ENCODE measurements at places on chromosomes 12 and 14.
A peak's percentile ranks its signal among the peaks of the same experiment; 100 is the strongest.

DNA sequence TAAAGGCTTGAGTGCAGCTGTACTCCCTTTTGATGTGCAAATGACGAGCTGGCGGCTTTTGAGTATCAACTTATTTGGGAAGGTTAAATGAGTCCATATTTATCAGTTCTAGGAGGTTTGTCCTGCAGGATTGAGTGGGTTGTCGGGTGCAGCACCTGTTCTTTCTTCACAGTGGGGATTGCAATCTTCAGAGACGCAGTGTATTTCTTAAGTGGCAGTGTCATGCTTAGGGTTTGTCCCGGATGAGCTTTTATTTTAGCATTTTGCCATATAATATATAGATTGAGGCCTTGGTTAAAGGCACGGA lies 1.2 kb downstream of the FUT8 start:
- DNase-seq = no peak

DNA sequence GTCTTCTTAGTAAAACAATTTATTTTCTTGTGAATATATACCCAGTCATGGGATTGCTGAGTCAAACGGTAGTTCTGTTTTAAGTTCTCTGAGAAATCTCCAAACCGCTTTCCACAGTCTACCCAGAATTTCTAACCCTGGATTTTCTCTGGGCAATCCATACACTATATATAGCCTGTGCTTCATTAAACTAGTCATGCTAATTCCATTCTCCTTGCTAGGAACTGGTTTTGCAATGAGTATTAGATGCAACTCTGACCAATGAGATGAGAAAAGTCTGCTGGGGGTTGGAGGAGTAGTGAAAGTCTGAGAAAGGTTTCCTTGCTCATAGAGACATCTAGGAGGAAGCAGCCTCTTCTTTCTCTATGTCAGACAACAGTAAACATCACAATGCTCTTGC lies 196.1 kb upstream of the CDKN3 start:
- DNase-seq = no peak

DNA sequence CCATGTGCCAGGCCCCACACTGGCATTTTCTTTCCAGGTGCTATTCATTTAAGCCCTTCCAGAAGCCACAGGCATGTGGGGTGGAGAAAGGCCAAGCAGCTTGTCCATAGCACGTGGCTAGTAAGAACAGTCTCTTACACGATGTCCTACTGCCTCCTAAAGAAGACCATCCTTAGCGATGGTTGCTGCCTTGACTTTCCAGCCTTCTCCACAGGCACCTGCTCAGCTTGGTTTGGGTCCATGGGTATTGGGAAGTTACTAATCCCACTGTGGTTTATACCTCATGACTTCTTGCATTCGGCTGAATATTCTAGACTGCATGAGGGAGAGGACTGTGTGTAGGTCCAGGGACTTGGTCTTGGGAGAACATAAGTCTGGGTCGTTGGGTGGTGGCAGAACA lies 49.2 kb downstream of the NINJ2 start:
- no peak for DNase-seq

GRCh38 chr14:86521031-86521730 lies 991.2 kb downstream of the FLRT2 start:
- no peak for DNase-seq

- DNase-seq = no peak
Measured at GRCh38 chr14:60064491-60065072, 27.1 kb upstream of the PCNX4 start.

- DNase-seq = no peak
Measured at GRCh38 chr12:33994857-33995808, 27.2 kb upstream of the ALG10 start.

DNA sequence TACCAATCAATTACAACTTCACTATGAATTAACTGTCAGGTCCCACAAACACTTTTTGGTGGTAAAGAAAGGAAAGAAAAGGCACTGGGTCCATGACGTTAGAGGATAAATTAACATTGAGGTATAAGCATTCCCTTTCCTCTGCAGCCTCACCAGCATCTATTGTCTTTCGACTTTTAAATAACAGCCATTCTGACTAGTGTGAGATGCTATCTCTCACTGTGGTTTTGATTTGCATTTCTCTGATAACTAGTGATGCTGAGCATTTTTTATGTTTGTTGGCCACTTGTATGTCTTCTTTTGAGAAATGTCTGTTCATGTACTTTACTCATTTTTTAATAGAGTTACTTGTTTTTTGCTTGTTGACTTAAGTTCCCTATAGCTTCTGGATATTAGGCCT lies 9.4 kb downstream of the ANKS1B start:
- DNase-seq = no peak

- no peak for DNase-seq
Measured at GRCh38 chr12:55057481-55057880, 37.7 kb downstream of the NEUROD4 start.

DNA sequence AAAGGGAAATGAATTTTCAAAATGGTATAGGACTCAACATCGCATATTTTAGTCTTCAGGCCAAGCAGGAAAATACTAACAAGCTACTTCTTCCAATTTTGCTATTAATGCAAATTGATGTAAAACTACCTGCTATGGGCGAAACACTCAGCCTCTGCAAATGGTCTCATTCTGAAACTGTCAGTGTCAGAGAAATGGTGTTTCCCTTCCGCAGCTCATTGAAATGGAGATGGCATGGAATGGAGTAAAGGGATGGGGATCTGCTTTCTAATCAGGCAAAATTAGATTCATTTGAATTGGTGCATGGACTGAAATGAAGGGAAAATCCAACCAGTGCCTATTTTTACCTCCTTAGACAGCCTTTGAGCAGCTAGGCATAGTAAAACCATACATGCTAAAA lies 80.4 kb upstream of the EEA1 start:
- DNase-seq = no peak

- no peak for DNase-seq
Measured at GRCh38 chr14:94686511-94687160, 74.4 kb downstream of the SERPINA3 start.

DNA sequence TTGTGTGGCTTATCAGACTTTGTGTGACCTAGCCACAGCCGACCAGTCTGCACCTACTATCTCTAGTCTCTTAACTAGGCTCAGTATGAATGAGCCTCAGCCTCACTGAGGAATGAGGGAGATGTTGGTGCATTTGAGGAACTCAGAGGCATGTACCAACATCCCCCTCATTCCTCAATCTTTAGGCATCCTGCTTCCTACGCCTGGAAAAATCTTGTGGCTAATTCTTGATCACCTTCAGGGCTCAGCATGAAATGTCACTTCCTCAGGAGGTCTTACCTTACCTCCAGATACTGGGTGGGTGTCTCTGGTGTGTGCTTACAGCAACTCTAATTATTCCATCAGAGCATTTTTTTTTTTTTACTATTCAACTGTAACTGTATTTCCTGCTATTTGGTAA lies 148.8 kb upstream of the TMCC3 start:
- DNase-seq = no peak

- DNase-seq = no peak
Measured at GRCh38 chr12:19120795-19121194, 8.7 kb upstream of the PLEKHA5 start.

DNA sequence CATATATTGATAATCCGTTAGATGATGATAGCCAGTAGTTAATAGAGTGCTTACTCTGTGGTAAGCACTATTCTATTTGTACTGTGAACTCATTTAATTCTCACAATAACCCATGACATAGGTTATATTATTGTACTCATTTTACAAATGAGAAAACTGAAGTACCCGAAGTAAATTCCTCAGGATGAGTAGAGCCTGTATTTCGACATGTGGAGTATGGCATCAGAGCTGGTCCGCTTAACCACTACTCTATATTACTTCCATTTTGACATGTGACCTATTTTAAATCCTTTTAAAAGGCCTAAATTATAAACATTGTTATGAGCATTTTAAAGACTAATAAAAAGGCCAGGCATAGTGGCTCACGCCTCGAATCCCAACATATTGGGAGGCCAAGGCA lies 8.0 kb upstream of the RAP1B start:
- no peak for DNase-seq

DNA sequence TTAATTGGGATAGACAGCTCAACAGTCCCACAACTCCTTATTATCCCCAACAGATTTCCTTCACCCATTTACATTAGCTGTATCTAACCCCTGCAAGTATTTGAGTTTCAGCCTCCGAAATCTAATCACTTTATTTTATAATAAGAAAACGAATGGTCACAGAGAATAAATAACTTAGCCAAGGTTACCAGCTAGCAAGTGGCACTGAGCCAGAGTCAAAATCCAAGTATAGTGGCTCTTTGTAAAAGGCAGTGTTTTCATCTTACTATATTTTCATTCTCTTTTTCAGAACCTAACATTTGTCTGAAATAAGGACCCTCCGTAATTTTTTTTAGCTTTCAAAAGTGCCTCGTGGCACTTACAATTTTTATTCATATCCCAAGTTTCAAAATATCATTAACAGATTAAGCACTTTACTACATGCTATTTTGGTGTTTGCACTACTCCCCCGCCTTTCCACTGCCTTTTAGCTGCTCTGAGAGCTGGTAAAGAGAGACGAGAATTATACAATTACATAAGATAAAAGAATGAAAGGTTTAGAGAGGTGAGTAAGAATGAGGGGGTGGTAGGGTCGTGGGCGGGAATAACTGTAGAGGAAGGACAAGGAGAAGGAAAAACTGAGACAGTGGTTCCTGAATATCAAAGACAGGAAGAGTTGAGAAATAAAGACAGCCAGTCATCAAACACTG lies 3.7 kb upstream of the USP15 start:
- DNase-seq = no peak

DNA sequence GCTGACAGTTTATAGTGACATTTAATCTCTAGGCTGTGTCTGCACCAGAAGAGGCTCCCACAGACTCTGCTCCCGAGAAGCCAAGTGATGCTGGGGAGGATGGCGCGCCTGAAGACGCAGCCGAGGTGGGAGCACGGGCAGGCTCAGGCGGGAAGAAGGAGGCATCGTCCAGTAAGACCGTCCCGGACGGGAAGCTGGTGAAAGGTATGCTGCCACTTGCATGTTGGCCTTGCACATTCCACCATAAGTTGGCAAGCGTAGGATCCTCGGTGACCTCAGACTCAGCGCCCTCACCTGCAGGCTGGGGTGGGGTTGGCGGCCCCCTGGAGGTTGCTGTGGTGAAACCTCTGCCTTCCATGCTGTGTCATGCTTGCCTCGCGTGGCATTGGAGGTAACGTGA lies 45.6 kb downstream of the SFSWAP start:
- no peak for DNase-seq

GRCh38 chr14:78782551-78782950 lies 612.4 kb downstream of the NRXN3 start:
- no peak for DNase-seq

- DNase-seq = no peak
Measured at GRCh38 chr12:15044471-15044870, 71.6 kb downstream of the PDE6H start.

DNA sequence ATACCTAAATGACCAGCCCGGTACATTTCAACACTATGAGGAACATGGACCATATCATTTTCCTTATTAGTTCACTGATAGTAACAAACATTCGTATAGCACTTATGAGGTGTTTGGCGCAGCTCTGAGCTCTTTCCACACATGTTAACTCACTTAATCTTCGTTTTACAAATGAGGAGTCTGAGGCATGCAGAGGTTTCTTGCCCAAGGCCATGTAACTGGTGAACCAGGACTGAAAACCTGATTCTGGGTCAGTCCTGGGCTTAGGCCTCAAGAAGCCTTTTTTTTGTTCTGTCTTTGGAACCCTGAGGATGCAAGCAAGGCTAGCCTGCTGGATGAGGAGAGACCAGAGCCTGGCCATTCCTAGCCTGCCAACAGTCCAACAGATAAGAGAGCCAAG lies 55.0 kb downstream of the C14orf132 start:
- no peak for DNase-seq

- no peak for DNase-seq
Measured at GRCh38 chr12:104315326-104316224, 12.0 kb downstream of the EID3 start.

GRCh38 chr14:79337761-79338160 lies 873.5 kb downstream of the DIO2 start:
- no peak for DNase-seq

DNA sequence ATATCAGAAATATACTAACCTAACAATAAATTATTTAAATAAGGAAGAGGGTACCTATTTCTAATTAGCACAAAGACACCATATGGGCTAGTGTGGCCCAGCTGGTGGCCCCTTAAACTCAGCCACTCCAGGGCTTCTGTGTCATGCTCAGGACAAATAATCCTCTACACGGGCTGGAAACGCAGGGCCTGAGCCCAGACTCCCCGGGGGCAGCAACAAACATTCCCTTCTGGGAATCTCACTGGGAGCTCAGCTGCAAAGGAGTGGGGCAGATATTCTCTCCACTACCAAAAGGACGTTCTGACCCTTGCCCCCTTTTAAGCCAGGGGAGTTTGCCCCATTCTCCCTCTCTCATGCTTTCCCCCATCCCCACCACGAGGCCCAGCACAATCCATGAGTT lies 43.7 kb upstream of the ELK3 start:
- no peak for DNase-seq

- no peak for DNase-seq
Measured at GRCh38 chr12:47095446-47096236, 15.9 kb upstream of the AMIGO2 start.

GRCh38 chr12:90335566-90335965 lies 619.4 kb downstream of the CCER1 start:
- no peak for DNase-seq

DNA sequence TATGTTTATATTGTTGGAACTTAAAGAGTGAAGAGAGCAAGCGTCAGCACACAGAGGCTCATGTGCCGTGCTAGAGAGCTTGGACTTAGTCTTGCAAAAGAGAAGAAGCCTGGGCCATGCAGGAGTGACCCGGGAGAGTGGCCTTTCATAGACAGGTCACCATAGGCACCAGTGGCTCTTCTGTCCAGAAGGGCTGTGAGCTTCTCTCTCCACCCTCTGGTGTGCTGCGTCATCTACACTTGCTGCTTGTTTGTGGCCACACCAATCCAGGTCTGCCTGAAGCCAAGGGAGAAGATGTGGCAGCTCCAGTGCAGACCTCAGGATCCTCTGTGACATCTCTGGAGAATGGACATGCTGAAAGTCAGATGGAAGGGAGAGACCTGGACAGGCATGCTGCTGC lies 74.4 kb downstream of the NTF3 start:
- peak; percentile 55 for DNase-seq

- DNase-seq = no peak
Measured at GRCh38 chr14:90539496-90539775, 142.6 kb downstream of the CALM1 start.

DNA sequence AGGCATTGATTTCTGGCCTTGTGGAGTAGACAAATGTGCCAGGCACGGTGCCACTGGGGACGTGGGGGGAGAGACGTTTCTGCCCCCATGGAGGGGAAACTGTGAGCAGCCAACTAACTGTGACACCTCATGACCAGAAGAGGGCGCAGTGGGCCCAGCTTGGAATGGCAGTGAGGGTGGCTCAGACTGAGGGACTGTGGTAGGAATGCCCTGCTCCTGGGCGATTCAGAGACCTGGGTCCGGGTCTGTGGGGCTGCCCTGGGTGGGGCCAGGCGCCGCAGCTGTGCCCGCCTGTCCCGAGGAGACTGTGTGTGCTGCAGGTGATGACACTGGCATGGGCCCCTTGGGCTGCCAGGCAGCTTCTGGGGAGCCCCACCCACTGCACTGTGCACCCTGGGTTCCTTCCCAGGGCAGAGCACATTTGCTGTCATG lies 60.6 kb downstream of the SLC25A47 start:
- no peak for DNase-seq

- no peak for DNase-seq
Measured at GRCh38 chr12:9648701-9649531, 20.6 kb upstream of the CLEC2D start.

Data from vagina (tissue), 2 donors.